ENCODE measurements at places on chromosomes 3 and 15. TPM values are rescaled to one million over a fixed set of nuclear protein-coding genes. Genes with fewer than 3 reads are reported as not detected.

DNA sequence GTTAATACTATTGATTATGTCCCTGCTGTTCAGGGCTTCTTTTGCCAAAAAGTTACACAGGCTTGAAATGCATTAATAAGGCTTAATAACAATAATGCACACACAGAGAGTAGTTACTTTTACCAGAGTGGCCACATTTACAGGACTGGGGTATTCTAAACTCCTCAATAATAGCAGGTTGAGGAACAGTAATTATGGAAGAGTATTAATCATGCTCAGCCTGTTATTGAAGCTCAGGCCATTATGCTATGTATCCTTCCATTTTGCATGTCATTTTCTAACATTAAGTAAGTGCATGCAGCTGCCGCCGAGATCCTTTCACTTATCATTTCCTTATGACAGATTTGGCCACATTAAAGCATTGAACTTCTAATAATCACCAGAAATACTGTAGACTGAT is 5.7 kb downstream of the ARRDC4 start:
- peak overlapping the region; percentile 75 for H3K27ac ChIP-seq
- no peaks in the 10 kb centered on the region for H3K27me3 ChIP-seq
- DNase-seq = no peak
- H3K4me3 ChIP-seq = peak overlapping the region; percentile 72
- H3K4me1 ChIP-seq = peaks cover 99% of the 10 kb centered on the region

DNA sequence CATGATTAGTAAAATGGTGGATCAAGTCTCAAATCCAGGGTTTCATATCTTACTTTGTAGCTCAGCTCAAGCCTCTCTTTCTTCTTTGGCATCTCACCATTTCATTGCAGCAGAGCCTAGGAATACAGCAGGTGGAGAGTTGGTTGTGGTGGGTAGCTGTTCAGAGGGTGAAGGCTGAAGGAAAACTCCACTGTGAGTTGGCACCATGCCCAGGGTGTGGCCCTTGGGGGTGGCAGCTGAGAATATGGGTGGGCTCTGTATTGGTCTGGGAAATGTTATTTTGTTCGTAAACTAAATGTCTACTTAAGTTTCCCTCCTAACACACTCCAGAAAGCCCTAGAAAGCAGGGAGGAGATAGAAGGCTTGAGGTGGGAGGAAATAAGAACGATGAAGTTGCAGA is 1.7 kb upstream of the MAP1A start:
- H3K27ac ChIP-seq = peak overlapping the region; percentile 90
- H3K4me1 ChIP-seq = peaks cover 79% of the 10 kb centered on the region
- H3K36me3 ChIP-seq = peaks cover 8% of the 10 kb centered on the region
- no peak for DNase-seq
- H3K27me3 ChIP-seq = peaks cover 2% of the 10 kb centered on the region

THSD4 gene
- 34.1 TPM for total RNA-seq

CAMKV gene
- not detected for total RNA-seq

- no peaks in the 10 kb centered on the region for H3K36me3 ChIP-seq
- H3K27me3 ChIP-seq = peaks cover 33% of the 10 kb centered on the region
- H3K27ac ChIP-seq = no peak overlapping the region
- no peak overlapping the region for H3K4me3 ChIP-seq
- H3K4me1 ChIP-seq = no peaks in the 10 kb centered on the region
Observed at GRCh38 chr3:43024181-43024885, 45.2 kb downstream of the GASK1A start.

- H3K27ac ChIP-seq = no peak overlapping the region
- no peaks in the 10 kb centered on the region for H3K36me3 ChIP-seq
- H3K27me3 ChIP-seq = no peaks in the 10 kb centered on the region
- no peaks in the 10 kb centered on the region for H3K4me1 ChIP-seq
- DNase-seq = no peak
- H3K4me3 ChIP-seq = no peak overlapping the region
Observed at GRCh38 chr3:107441617-107442016, 64.4 kb downstream of the CCDC54 start.

PPP1R14D gene
- not detected for total RNA-seq

GRCh38 chr3:965826-966225 is 127.0 kb upstream of the CNTN6 start:
- H3K27ac ChIP-seq = no peak overlapping the region
- no peaks in the 10 kb centered on the region for H3K27me3 ChIP-seq
- no peaks in the 10 kb centered on the region for H3K4me1 ChIP-seq

GOLGA8M gene
- total RNA-seq = 0.10 TPM

MINAR1 gene
- 0.35 TPM for total RNA-seq

- no peak for DNase-seq
- H3K36me3 ChIP-seq = no peaks in the 10 kb centered on the region
- no peaks in the 10 kb centered on the region for H3K4me1 ChIP-seq
- no peak overlapping the region for H3K4me3 ChIP-seq
Observed at GRCh38 chr15:97893967-97894366, 66.5 kb upstream of the ARRDC4 start.

- H3K27ac ChIP-seq = no peak overlapping the region
- H3K4me1 ChIP-seq = no peaks in the 10 kb centered on the region
- H3K4me3 ChIP-seq = no peak overlapping the region
- DNase-seq = no peak
- no peaks in the 10 kb centered on the region for H3K36me3 ChIP-seq
Observed at GRCh38 chr3:3606321-3606720, 192.9 kb upstream of the LRRN1 start.

DNA sequence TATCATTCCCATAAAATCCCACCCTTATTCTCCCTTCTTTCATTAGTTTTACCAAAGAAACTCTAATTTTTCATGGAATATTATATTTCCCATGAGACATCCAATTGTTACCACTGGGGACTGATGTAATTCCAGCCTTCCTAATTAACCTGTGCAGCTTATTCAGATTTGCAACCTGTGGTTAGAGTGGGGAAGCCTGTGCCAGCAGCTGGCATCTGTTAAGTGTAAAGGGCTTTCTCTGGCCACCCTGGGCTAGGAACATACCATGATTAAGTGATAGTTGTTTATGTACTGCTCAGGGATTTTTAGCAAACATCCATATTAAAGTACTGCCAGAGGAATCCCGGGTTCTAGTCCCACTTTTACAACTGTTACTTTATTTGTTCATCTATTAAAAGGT is 78.2 kb downstream of the TPRG1 start:
- no peak overlapping the region for H3K4me3 ChIP-seq
- DNase-seq = no peak
- peaks cover 2% of the 10 kb centered on the region for H3K27me3 ChIP-seq
- no peaks in the 10 kb centered on the region for H3K36me3 ChIP-seq
- H3K27ac ChIP-seq = no peak overlapping the region

GRCh38 chr3:170632780-170633179 is 46.9 kb upstream of the SLC7A14 start:
- no peak overlapping the region for H3K27ac ChIP-seq
- peaks cover 18% of the 10 kb centered on the region for H3K4me1 ChIP-seq
- H3K27me3 ChIP-seq = peaks cover 5% of the 10 kb centered on the region
- DNase-seq = no peak

DNA sequence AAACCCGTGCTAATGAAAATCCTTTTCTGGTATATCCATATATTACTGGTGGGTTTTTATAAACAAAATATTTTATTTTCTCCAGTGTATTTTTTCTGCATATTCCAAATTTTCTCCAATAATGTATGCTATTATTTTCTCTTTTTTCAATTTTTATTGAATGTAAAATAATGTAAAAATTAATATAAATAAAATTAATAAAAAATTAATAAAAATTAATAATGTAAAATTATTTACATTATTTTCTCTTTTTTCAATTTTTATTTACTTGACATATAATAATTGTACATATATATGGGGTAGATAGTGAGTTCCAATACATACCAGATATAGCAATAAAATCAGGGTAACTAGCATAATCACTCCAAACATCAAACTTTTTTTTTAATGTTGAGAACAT is 56.4 kb downstream of the OXSM start:
- no peak overlapping the region for H3K4me3 ChIP-seq
- H3K36me3 ChIP-seq = no peaks in the 10 kb centered on the region
- DNase-seq = no peak
- no peaks in the 10 kb centered on the region for H3K27me3 ChIP-seq
- no peaks in the 10 kb centered on the region for H3K4me1 ChIP-seq

DNA sequence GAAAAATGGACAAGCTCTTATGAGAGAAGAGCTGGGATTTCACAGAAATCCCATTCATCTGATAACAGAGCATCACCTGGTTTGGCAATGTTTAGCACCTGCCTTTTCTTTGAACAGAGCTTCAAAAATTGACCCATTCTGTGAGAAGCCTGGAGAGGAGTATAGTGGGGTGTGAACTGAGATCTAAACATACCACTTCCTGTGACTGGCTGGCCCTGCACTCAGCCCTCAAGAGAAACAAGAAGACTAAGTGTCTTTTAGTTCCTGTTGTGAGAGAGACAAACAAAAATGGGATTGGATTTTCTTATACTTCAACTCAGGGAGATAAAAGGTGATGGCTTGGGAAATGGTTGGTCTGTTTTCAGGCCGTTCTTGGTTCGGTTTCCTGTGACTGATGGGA is 1060.2 kb downstream of the ROBO1 start:
- H3K36me3 ChIP-seq = no peaks in the 10 kb centered on the region
- H3K27me3 ChIP-seq = no peaks in the 10 kb centered on the region
- no peak overlapping the region for H3K27ac ChIP-seq
- peaks cover 16% of the 10 kb centered on the region for H3K4me1 ChIP-seq
- H3K4me3 ChIP-seq = no peak overlapping the region

DNA sequence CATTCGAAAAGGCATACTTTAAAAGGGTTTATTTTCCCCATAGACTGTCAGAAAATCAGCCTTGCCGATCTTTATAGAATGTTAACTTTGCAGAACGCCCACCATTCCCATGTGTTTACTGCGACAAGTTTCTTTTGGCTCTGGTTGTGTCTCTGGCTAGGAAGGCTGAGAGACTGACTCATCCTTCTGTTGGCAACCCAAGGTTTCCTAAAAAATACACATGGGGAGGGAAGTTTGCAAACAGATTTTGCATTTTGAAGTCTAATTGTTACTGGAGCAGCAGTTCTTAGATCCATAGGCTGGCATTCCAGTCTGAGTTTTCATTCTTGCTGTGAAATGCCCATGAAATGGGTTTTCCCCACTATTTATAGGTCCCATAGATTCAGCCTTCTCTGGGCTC is 37.9 kb upstream of the MINAR1 start:
- H3K27me3 ChIP-seq = no peaks in the 10 kb centered on the region
- H3K4me3 ChIP-seq = 0 out of 2 replicates have a peak overlapping the region, but pooled peaks have one; percentile 12
- H3K4me1 ChIP-seq = peaks cover 26% of the 10 kb centered on the region
- no peak for DNase-seq

DNA sequence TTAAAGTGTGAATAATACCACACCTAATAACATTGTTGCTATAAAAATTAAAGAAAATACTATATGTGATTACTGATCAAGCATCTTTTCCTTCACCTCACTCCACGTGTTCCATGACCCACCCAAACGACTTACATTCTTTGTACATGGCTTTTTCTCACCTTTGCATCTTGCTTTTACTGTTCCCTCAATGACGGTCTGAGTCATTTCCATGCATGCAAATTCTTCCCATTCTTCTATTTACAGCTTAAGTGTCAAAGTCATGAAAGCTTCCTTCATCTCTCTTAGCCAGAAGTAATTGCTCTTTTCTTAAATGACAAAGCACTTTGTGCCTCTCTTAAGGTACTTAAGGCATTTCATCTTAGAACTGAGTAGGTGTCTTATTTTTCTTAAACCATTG is 64.0 kb downstream of the GREM1 start:
- H3K4me3 ChIP-seq = no peak overlapping the region
- DNase-seq = no peak
- H3K27me3 ChIP-seq = no peaks in the 10 kb centered on the region

TFDP2 gene
- 26.1 TPM for total RNA-seq

GRCh38 chr3:181823716-181824115 is 112.0 kb downstream of the SOX2 start:
- DNase-seq = no peak
- H3K4me1 ChIP-seq = no peaks in the 10 kb centered on the region
- no peak overlapping the region for H3K4me3 ChIP-seq
- no peaks in the 10 kb centered on the region for H3K36me3 ChIP-seq
- no peak overlapping the region for H3K27ac ChIP-seq

DNA sequence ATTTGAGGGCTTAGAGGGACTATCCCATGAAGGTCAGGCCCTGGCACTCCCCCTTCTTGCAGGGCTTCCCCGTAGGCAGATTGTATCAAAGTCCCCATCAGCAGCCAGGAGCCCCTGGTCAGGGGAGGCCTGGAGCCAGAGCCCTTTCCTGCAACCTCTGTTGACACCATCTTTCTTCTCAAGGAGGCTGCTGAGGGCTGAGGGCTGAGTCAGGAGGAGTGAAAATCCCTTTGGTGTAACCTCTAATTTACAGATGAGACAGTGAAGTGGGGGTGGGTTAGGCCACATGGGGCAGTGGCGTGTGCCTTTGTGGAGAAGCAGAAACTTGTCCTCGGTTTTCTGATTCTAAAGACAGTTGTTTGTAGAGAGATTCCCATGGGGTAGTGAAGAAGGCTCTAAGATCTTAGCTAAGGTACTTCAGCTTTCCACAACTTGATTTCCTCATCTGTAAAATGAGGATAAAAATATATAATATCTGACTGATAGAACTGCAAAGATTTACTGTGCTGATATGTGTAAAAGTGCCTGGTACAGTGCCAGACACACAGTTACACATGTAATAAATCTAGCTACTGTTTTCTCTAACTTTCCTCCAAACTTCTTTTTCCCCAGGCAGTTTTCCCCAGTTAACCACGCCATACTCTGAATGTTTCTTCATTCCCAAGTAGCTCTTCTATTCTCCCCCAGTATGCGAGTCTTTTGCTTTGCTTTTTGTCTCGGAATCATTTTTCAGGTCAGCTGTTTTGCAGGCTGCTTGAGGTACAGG is 249.4 kb upstream of the TPM1 start:
- H3K4me3 ChIP-seq = no peak overlapping the region
- peaks cover 5% of the 10 kb centered on the region for H3K27me3 ChIP-seq
- peaks cover 10% of the 10 kb centered on the region for H3K36me3 ChIP-seq
- H3K27ac ChIP-seq = no peak overlapping the region
- H3K4me1 ChIP-seq = peaks cover 24% of the 10 kb centered on the region

DNA sequence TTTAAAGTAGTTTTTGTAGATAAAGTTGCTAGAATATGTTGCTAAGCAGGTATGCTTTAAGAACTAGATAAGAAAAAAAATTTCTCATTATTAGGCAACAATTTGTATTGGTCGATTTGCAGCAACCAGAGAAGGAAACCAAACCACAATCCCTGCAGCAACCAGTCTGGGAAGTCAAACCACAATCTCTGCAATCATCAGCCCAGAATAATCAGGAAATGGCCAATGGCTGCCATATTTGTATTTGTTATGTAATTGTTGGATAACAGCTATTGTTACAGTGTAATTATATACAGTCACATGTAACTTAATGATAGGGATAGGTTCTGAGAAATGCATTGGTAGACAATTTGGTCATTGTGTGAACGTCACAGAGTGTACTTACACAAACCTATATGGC is 23.6 kb downstream of the STXBP5L start:
- H3K27ac ChIP-seq = no peak overlapping the region
- no peak for DNase-seq
- no peaks in the 10 kb centered on the region for H3K36me3 ChIP-seq
- peaks cover 7% of the 10 kb centered on the region for H3K4me1 ChIP-seq
- no peaks in the 10 kb centered on the region for H3K27me3 ChIP-seq

DVL3 gene
- total RNA-seq = 66.1 TPM

GRCh38 chr3:59268170-59268569 is 218.3 kb upstream of the CFAP20DC start:
- H3K4me1 ChIP-seq = no peaks in the 10 kb centered on the region
- H3K36me3 ChIP-seq = no peaks in the 10 kb centered on the region
- peaks cover 2% of the 10 kb centered on the region for H3K27me3 ChIP-seq
- no peak overlapping the region for H3K27ac ChIP-seq
- no peak overlapping the region for H3K4me3 ChIP-seq

GRCh38 chr15:62740141-62741004 is 302.2 kb upstream of the TPM1 start:
- no peaks in the 10 kb centered on the region for H3K27me3 ChIP-seq
- peak; percentile 38 for DNase-seq
- peak overlapping the region; percentile 75 for H3K4me3 ChIP-seq
- peaks cover 82% of the 10 kb centered on the region for H3K4me1 ChIP-seq

All from HFFc6 (cell line).